Inflammatory macrophage (primary cell): ENCODE measurements at places on chromosomes 4 and X.

DNA sequence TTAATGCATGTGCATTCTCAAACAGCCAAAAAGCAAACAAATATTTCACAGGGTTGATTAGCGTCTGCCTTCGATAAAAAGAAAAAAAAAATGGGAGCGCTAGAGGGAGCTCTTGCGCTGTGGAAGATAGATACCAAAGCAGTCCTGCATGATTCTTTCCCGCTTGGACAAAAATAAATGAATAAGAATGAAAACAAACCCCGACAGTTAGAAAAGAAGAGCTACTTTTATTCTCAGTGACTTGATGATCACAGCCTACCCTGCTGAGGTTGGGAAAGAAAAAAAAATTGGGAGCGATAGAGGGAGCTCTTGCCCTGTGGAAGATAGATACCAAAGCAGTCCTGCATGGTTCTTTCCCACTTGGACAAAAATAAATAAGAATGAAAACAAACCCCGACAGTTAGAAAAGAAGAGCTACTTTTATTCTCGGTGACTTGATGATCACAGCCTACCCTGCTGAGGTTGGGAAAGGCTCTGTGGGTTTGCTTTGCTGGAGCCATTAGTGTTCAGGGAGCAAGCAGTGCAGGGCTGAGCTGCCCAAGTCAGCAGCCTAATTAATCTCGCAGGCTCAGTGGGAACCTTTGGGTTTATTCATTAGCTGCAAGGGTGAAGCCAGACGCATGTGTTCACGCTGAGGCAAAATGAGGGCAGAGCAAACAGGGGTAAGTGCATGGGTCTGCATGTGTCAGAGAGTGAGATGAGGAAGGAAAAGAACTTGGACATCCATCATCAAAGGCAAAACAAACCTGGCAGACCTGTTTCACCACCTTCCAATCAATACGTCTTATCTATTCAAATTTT is 249.3 kb upstream of the PRKX start:
- DNase-seq, result peak; percentile 1

DNA sequence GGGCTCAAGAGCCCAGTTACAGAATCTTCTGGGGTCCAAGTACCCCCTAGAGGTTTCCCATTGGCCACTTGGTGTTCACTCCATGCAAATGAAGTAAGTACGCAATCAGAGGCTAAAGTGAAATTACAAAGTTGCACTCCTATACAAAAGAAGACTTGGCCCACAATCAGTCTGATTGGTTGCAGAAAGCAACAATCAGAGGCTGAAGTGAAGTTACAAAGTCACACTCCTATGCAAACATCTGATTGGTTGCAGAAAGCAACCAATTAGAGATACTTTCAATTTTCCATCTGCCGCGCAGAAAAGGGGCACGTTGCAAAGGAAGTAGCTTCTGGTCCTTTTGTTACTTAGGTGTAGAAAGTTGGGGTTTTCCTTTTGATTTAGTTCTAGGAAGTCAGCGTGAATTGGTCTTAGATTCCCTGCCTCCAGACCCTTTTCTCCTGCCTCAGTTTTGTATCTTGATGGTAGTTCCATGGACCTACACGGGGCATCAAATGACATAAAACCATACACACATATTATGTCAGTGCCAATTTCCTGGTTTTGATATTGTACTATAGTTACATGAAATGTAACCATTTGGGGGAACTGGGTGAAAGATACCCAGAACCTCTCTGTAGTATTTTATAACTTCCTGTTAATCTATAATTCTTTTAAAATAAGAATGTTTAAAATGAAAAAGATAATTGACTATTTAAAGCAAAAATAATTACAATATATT is 12.4 kb upstream of the PIN4 start:
- peak; percentile 41 for DNase-seq

DNA sequence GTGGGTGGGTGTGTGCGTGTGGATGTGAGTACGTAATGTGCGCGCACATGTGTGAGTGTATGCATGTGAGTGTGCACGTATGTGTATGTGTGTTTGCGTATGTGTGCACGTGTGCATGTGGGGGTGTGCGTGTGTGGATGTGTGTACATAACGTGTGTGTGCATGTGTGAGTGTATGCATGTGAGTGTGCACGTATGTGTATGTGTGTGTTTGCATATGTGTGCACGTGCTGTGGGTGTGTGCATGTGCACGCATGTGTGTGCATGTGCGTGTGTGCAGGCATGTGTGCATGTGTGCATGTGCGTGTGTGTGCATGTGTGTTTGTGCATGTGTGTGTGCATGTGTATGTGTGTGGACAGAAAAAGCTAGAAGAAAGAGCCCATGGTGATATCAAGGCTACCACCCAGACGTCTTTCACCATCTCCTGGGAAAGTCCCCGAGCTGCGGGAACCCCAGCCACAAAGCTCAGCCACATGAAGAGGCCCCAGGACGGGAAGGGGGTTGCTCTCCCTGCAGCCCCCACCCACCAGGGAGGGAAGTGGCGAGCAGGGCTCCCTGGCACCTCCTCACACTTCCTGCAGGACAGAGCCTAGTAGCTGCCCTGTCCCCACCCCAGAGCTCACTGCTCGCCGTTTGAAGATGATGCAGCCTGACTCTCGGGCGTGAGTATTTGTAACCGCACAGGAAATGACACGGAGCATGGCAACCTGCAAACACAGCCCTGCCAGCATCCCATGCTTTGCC is 108.3 kb downstream of the DCTD start:
- peak; percentile 59 for DNase-seq

DNA sequence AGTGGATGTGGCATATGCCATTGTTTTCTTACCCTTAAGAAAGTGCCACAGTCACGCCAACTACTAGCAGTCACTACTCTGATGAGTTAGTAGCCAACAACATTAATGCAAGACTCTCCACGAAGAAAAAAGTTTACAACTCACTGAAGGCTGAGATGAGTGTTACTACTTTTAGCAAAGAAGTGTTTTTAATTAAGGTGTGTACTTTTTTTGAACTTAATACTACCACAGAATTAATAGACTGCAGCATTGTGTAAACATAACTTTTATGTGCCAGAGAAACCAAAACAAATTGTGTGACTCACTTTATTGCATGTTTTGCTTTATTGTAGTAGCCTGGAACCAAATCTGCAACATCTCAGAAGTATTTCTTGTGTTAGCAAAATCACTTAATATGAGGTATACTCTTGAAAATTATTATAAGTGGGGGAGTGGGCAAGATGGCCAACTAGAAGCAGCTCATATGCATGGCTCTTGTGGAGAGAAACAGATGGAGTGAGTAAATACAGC is 2.2 kb upstream of the UGT2B4 start:
- no peak for DNase-seq

GRCh38 chrX:46152756-46153155 is 392.5 kb downstream of the ZNF674 start:
- DNase-seq, result no peak
